ENCODE measurements at places on chromosomes 12 and 14. TPM values are rescaled to one million over a fixed set of nuclear protein-coding genes. Genes with fewer than 3 reads are reported as not detected.

The DTD2 gene
- 64.9 TPM for total RNA-seq

The CMA1 gene
- not detected for total RNA-seq

The INSM2 gene
- 2.3 TPM for total RNA-seq

The DHRS2 gene
- total RNA-seq, result 6.1 TPM

GRCh38 chr14:35085441-35085840 is 36.3 kb downstream of the PPP2R3C start:
- DNase-seq, result no peak

DNA sequence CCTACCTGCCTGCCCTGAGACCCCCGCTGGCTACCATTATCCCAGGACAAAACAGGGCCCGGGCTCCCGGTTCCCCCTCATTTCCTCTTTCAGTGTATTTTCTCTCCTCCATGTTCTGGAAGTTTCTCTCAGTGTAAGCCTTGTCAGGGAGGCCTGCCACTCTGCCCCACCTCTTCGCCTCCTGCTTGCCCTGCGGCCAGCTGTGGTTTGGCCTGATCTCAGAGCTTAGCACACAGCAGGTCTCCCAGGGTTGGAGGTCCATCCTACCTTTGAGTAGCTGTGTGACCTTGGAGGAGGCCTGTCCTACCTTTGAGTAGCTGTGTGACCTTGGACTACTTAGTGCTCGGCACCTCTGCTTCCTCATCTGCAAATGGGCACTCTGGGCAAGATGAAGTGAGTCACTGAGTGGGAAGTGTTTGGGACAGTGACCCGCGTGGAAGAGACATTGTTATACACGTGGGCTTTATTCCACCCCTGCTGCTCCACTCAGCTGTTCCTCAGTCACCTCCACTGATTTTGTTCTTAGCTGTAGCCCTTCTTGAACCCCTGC is 212.7 kb downstream of the ZFP36L1 start:
- DNase-seq, result no peak

DNA sequence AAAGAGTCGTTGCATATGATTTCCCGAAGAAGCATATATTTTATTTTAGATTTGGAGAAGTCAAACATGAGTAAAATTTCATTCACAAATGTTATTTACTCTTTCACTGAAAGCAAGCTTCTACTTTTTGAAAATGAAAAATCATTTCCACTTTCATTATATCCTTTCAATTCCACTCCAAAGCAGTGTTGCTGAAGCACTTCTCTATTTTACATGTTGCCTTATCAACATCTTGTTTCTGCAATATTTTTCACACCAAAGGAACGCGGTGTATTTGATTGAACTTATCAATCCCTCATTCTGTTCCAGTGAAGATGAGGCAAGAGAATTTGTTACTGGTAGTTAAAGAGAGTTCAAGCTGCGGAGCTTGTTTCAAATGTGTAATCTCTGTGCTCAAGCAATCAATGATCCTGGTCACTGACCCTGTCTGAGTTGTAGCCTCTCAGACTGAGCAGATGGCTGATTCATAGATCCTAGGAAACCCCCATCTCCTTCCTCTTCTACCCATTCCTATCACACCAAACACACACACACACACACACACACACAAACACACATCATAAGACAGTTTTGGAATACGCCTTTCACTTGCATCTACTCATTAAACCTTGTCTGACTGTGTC is 236.2 kb upstream of the FLRT2 start:
- no peak for DNase-seq

DNA sequence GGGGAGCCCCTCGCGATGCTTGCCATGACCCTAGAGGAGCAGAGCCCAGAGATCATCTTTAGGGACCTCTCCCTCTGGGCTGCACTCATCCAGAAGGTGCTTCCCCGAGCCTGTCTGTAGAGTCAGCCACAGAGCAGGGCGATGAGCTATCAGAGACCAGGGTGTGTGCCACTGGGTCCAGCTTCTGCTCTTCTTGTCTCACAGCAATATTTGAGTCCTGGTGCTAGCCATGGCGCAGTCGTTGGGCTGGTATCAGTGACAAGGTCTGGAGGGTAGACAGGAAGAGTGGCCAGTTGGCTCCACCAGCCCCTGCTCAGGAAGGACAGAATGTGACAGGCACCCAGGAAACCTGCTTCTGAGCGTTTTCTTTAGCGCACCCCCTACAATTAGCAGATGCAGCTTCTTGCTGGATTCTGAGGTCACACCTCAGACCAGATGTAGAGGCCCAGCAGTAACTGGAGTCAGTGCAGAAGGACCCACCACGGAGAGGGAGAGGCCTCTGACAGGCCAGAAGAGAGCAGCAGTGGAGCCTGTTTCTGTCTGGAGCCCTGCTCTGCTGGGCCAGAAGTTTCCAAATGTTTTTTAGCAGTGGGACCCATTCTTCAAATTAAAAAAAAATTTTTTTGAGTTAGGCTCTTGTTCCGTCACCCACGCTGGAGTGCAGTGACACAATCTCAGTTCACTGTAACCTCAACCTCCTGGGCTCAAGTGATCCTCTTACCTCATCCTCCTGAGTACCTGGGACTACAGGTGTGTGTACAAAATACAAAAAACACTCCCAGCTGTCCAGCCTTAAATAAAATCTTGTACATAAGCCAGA is 23.7 kb downstream of the ANKRD9 start:
- peak; percentile 42 for DNase-seq

- no peak for DNase-seq
Observed at GRCh38 chr14:73142216-73142615, 5.9 kb downstream of the PSEN1 start.

DNA sequence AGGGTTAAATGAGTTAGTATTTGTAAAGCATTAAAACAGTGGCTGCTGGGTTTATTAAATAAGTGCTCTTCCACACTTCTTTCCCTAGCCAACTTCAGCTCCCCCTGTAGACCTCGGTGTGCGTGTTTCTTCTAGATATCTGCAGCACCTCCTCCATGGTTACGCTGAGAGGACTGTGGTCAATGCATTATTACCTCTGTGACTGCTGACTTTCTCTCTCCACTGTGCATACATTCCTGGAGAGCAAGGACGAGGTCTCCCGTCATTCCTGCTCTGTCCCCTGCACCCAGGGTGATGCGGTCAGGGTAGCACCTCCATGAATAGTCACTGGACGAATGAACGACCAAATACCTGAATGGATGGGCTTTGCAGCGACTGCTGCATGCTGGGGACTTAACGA is 44.6 kb downstream of the ZFP36L1 start:
- DNase-seq, result no peak

GRCh38 chr14:73180385-73180805 is 44.1 kb downstream of the PSEN1 start:
- no peak for DNase-seq
